Glutamatergic neuron (in vitro differentiated cells): ENCODE measurements at places on chromosomes 13 and 19.

GRCh38 chr13:110538632-110539031 lies 22.9 kb downstream of the RAB20 start:
- peak; percentile 56 for DNase-seq

- no peak for DNase-seq
Measured at GRCh38 chr13:29771247-29771646, 79.2 kb downstream of the UBL3 start.

DNA sequence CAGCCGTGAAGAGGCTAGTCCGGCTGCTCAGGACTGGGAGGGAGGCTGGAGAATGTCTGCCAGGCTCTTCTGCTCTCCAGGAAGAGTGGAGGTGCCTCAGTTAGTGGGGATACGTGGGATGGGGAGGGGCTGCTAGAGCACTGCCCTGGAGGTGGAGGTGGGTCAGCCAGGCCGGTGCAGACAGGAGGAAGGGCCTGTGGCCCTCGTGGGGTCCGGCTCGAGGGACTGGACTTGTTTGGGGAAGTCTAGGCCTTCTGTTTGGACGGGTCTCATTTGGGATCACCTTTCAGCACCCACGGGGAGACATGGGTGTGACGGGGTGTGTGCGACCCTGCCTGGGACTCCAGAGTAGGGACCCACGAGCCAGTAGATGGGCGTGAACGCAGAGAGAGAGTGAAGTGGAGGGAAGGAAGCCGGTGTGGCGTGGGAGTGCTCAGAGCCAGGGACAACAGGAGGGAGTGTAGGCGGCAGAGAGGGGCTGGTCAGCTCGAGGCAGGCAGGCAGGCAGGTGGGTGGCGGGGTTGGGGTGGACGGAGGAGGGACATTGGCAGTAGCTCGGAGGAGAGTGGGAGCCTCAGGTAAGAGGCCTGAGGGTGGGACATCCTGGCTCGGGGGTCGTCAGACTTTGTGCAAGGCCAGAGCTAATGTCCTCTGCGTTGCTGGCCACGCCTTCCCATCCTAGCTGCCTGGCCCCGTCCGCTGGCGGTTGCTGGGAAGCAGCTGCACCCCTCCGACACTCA lies 11.5 kb downstream of the EPN1 start:
- no peak for DNase-seq

GRCh38 chr13:111153977-111154332 lies 38.8 kb downstream of the ARHGEF7 start:
- no peak for DNase-seq

- DNase-seq = no peak
Measured at GRCh38 chr19:14782626-14783409, 4.5 kb upstream of the ADGRE2 start.

- no peak for DNase-seq
Measured at GRCh38 chr13:70375718-70376117, 267.5 kb upstream of the KLHL1 start.

- no peak for DNase-seq
Measured at GRCh38 chr19:38670921-38671398, 23.5 kb downstream of the ACTN4 start.

- peak; percentile 80 for DNase-seq
Measured at GRCh38 chr19:13849991-13850909, 26.7 kb upstream of the NANOS3 start.

GRCh38 chr19:53772943-53773342 lies 51.2 kb downstream of the NLRP12 start:
- peak; percentile 63 for DNase-seq

DNA sequence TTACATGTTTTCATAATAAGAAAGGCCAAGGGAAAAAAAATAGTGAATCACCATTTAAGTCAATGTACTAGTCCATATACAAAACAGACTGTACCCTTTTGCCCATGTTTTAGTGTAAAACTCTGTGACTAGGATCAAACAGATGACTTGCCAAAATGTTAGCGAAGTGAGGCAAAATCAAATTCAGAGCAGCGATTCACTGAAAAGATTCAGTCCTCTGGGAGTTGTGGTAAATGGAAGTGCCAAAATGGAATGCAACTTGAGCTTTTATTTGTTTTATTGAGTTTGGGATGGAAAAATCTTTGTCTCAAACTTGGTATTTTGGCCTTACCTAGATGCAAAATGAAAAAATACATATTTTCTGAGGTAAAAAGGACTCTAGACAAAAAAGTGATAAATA lies 9.1 kb downstream of the CDADC1 start:
- no peak for DNase-seq

DNA sequence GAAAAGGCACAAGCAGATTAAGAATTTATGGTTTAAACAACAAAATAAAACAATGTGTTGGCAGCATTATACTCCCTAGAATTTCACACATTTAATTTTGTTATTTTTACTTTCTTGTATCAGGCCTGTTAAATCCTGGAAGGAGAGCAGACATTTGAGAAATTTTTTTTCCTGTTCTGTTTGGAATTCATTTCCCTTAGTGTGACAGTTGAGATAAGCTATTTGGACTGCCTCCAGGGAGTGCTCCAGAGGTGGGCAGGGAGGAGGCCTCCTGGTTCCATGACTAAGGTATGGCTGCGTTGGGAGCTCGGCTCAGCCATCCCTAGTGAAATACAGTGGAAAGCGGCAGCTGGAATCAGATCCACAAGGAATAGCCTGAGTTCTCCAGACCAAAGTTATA lies 185.7 kb downstream of the KCNRG start:
- DNase-seq = no peak

- DNase-seq = peak; percentile 18
Measured at GRCh38 chr19:33401683-33402420, 28.3 kb downstream of the CEBPG start.

DNA sequence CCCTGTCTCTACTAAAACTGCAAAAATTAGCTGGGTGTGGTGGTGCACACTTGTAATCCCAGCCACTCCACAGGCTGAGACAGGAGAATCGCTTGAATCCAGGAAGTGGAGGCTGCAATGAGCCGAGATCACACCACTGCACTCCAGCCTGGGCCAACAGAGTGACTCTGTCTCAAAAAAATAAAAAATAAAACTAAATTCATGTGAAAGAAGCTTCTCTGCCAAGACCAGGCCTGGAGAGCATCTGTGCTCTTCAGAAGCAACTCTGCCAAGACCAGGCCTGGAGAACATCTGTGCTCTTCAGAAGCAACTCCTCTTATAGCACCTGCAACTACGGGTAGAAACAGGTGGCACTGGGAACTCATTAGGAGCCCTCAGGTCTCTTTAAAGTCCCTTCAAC lies 37.7 kb downstream of the CRYL1 start:
- no peak for DNase-seq

DNA sequence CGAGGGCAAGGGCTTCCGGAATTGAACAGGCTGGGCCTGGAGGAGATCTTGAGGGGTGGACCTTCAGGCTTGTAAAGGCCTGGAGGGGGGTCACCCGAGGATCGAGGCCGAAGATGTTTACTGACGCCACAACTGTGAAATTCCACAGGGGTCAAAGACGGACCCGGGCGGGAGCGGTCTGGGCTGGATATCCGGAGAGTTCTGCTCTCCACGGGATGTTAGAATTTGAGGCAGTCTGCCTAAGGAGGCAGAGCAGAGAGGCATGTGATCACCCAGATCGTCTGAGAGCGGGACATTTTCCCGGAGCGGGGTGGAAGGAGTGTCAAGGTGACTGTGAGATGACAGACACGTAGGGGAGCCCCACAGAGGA lies 13.2 kb downstream of the KLHL26 start:
- DNase-seq = no peak

DNA sequence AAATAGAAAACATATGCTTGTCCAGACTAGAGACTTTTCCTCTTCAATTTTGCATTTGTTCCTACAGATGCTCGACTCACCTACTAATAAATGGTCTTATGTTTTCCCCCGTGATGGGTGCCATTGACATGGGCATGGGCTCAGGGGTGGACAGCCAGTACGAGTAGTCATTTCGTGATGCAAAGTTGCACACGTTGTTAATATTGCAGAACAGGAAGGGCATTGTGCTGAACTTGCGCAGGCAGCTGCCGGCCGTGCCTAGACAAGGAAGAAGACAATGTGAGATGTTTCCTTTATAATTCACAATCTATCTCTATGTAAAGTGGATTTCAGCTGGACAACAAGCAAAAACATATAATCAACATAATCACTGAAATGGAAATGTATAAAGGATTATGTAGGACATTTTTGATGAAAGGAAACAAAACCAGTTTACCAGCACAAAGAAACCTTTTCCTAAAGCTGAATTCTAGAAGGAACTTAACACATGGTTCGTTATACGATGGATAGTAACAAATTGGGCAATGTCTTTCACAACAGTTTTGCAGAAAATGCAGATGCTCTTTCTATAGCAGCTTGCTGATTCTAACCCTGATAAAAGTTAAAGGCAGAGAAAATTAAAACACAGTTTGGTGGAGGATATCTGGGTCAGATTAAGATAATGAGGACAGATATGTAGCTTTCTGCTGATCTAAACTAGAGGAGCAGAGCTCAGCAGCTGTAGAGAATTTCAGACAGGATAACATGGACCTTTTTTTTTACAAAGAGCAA lies 145.7 kb downstream of the COL4A1 start:
- DNase-seq = no peak
